ENCODE measurements at places on chromosomes 3 and 15.
A peak's percentile ranks its signal among the peaks of the same experiment; 100 is the strongest.

GRCh38 chr15:59232476-59232875 is 25.8 kb downstream of the LDHAL6B start:
- no peak for DNase-seq

DNA sequence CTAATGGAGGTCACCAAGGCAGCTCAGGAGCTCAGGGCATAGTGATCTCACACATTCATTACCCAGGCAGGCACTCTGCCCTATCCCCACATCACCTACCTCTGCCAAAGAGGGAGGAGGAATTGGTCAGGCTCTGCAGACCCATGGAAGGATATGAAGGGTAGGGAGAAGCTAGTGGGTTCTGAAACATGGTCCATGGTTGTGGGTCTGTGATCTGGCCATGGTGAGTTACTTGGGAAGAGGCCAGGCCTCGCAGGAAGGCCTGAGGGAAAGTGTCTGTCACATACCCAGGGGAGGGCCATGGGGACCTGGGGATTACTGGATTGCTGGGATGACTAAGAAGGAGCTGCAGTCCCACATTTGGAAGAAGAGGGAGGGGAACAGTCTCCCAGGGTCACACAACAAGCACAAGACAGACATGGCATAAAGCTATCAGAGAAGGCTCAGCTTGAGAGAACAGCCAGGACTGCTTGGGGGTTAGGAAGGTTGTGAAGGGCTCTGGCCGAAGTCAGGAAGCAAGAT is 1.4 kb upstream of the PRSS50 start:
- no peak for DNase-seq

GRCh38 chr3:52313774-52314188 is 2.3 kb upstream of the DNAH1 start:
- DNase-seq = peak; percentile 11

DNA sequence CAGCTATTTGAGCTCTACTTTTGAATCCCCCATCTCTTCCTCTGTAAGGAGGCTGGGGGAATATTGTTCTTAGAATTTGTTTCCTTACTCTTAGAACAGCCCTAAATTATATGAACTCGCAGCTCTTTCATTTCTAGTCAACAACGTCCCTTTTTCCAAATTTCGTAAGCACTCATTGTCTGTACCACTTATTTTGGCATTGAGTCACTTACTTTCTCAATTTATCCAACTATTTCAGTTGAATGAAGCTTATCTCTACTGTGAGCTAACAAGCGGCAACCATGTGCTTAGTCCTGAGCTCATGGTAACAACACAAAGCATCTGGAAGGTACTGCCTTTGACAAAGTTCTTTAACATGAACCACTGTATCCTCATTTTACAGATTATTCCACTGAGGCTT is 191.1 kb downstream of the GREM1 start:
- DNase-seq = no peak

GRCh38 chr15:77028451-77029165 is 33.7 kb downstream of the PSTPIP1 start:
- DNase-seq = no peak

- no peak for DNase-seq
These were observed 23.0 kb upstream of the BFSP2 start for GRCh38 chr3:133376810-133377209.

DNA sequence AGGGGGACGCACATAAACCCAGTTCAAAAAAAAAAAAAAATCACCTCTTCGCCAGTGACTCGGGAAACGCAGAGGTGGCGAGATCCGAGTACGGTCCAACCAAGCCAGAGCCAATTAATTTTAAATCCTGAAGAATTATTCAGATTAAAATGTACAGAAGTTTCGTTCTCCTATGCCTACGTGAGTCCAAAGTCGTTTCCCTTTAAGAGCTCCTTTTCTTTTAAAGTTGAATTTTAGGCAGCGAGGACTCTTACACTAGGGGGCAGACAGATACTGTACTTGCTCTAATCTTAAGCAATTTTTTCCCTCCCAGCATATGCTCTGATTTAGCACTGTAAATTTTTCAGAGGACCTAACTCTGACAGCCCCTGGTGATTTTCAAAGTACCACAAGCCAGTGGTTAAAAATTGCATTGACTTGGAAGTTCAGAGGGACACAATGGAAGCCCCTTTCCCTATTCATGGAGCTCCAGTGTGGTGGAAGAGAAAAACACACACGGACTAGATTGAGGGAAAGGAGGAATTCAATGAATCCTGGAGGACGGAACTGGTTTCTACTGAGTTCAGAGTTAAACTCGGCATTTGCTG is 3.3 kb upstream of the NR2F2 start:
- DNase-seq = no peak

All from activated CD4-positive, alpha-beta T cell treated with anti-CD3 and anti-CD28 coated beads, Interleukin-2, amount 50 U/mL, for 48 hours (primary cell).